ENCODE measurements at places on chromosomes 13 and 19.

DNA sequence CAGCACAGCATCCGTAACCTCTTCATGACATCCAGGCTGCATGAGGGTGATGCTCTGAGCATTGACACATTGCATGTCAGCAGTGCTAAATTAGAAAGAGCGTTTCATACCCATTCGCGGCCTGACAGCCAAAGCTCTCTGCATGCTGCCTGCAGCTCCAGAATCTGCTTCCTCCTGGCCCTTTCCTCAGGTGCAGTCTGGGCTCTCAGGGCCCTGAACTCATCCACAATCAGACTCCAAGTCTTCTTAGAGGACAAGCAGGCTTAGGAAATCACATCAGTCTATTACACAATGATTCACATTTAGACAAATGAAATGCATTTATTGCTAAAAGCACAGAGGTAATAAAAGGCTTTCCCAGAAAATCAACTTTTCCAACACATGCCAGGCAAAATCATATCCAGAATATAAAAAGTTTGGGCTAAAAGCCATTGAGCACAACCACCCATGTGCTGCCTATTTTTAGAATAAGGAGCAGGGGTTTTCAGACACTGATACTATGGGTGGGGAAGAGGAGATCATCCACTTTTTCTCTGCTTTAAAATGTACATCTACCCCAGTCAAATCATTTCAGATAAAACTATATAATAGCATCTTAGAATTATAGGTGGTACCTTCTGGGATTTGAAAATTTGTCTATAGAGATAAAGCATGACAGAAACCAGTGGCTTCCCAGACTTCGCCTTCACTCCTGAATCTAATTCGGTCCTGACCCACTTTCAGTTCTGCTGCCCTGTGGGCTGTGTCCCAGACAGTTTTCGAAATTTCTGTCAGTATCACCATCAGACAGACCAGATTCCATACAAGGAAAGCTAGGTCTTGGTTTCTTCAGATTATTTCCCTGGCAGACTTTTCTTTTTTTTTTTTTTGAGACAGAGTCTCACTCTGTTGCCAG lies 109.3 kb downstream of the COL4A2 start:
- no peak for DNase-seq

- DNase-seq, result no peak
These were observed 15.1 kb upstream of the CEBPG start for GRCh38 chr19:33358408-33358807.

DNA sequence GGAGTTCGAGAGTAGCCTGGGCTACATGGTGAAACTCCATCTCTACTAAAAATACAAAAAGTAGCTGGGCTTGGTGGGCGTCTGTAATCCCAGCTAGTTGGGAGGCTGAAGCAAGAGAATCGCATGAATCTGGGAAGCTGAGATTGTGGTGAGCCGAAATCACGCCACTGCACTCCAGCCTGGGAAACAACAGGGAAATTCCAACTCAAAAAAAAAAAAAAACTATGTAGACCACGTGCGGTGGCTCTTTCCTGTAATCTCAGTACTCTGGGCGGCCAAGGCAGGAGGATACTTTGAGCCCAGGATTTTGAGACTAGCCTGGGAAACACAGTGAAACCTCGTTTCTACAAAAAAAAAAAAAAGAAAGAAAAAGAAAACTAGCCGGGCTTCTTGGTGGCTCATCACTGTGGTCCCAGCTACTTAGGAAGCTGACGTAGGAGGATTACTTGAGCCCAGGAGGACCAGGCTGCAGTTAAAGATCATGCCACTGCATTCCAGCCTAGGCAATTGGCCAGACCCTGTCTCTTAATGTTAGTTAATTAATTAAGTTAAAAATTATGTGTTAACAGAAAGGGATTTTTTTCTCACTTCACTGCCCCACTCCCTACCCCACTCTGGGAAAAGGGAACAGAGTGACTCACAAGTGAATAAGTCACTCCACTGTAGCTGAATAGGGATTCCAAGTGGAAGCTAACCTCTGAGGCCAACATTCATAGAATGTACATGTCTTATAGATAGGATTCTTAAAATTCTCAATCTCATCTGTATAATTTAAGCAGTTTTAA lies 2.2 kb downstream of the ZNF83 start:
- DNase-seq, result no peak

GRCh38 chr19:37855098-37855497 lies 51.3 kb downstream of the WDR87 start:
- DNase-seq, result no peak

- DNase-seq, result no peak
These were observed 20.5 kb upstream of the SLC7A10 start for GRCh38 chr19:33245948-33246708.

- peak; percentile 34 for DNase-seq
These were observed 1.4 kb downstream of the USP12 start for GRCh38 chr13:27170221-27170515.

DNA sequence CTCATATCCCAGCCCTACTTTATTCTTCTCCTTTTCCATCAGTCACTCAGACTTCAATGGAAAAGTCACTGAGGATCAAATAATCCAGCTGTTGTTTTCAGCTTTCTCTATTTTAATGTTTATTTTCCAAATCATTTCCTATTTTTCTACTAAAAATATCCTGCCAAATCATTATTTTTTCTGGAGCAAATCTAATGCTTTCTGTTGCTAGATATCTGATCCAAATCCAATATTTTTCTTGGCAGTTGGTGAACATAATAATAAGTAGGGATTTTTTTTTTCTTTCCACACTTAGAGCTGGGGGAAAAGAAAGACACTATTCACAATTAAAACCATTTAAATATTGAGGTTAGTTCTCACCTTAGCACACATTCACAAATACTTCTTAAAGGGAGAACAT lies 656.1 kb downstream of the DACH1 start:
- DNase-seq, result no peak

GRCh38 chr19:48053856-48054255 lies 10.0 kb upstream of the CABP5 start:
- DNase-seq, result no peak

DNA sequence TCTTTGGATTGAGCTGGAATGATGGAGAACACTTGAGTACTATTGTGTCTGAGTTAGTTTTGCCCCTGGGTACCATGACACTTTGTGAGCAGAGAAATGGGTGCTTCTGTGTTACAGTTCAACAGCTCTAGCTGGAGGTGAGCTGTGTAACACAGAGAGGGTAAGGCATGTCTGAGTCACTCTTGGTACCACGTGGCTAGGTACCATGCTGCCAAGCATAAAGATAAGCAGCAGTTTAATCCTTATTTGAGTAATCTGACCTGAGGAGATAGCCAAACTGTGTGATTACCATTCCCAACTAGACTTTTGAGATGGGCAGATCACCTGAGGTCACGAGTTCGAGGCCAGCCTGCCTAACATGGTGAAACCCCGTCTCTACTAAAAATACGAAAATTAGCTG lies 122.0 kb downstream of the OLFM4 start:
- no peak for DNase-seq

DNA sequence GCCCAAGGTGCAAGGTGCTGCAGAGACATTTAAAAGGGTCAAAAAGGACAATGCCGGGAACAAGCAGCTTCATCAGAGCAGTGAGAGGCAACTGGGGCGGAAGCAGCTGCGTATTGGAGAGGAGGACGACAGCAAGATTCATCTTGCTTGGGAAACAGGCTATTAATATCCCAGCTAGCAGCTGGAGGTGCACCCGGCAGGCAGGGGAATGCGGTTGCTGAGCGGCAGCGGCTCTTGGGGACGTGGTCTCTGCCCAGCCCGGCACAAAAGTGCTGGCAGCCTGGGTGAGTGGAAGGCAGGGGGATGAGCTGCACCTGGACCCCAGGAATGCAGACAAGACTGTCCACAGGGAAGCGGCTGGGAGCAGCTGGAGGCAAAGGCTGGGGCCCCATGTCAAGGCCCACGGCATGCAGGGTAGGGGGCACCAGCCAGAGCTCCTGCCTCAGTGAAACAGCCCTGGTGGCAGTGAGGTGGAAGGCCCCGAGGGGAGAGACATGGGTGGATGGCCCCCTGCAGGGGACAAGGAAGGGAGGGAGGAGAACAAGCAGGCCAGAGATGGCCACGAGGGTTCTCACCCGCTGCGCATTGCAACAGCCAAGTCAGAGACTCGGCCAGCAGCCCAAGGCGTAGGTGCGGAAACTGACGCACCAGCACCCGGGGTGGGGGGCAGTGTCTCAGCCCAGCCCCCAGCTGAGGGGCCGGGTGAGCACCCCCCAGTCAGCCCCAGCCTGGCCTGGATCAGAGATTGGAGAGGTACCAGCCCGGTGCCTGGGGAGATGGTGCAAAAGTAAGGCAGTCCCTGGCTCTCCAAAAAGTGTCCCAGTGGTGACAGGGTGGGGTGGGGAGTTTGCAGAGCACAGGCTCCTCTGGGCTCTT lies 34.4 kb downstream of the PEPD start:
- DNase-seq, result no peak

- DNase-seq, result no peak
These were observed 8.3 kb upstream of the OXGR1 start for GRCh38 chr13:97002581-97002980.

GRCh38 chr19:51688671-51689571 lies 4.2 kb upstream of the SPACA6 start:
- DNase-seq, result peak; percentile 93
